ENCODE measurements at places on chromosomes 5 and 9.
A peak's percentile ranks its signal among the peaks of the same experiment; 100 is the strongest.

DNA sequence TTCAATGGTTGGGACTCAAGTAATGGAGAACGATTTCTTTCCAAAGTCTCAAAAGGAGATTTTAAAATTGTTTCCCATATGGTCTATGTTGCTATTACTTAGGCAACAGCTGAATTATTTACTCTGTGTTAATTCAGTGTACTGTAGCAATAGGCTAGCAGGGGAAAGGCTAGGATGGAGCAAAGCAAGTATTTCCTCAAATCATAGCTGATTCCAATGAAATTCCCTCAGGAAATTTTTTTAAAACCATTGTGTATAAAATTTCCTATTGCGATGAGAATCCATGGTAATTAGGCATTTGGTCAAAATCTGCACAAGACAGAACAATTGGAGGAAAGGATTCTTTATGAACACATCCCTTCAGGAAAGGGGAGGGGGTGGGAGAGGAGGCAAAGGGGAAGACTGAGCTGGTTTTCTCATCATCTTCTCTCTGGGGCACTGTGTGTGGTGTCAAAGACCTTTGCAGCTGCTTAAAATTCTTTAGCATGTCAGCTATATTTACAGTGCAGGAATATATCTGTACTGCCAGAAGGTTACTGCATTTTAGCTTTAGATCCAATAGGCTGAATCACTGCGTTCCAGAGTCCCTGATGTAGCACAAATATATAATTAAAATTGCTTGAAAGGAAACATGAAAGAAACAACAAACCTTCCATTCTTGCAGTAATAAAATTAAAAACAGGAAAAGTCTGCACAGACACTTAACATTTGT is 95.3 kb downstream of the ZNF608 start:
- peak; percentile 73 for DNase-seq

- DNase-seq: no peak
Observed at GRCh38 chr5:39014561-39014960, 59.6 kb downstream of the RICTOR start.

- no peak for DNase-seq
Observed at GRCh38 chr9:129895376-129896268, 60.4 kb downstream of the USP20 start.

DNA sequence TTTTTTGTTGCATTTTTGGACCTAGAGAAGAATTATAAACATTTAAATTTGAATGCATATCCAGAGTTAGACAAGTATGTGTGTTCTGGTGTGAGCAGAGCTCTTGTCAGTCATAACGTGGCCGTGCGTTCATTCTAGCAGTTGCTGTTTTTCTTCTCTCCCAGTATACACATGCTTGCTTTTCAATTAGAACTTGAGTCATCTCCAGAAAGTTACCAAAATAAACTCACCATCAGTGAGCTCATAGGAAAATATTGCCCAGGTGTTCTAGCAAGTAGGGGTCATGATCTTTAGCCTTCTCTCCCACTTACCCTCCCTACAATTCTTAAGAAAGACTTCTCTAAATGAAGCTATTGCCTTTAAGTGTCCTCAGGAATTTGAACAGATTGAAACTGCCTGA is 247.5 kb upstream of the TUT7 start:
- DNase-seq: no peak

DNA sequence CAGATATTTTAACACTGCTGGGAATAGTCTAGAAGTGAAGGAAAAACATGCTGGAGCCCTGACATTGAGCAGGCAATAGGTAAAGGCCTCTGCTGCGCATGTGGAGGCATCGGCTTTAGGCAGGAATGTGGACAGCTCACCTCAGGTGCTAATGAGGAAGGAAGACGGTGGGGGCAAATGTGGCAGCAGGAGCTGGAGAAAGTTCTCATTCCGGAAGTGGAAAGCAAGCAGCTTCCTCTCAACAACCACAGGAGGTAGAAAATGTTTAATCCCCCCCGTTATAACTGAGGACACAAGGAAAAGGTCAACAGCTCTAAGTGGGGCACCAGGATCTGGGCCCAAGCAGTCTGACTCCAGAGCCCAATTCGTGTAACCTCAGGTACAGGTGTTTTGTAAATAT is 7.6 kb upstream of the RPS14 start:
- no peak for DNase-seq

DNA sequence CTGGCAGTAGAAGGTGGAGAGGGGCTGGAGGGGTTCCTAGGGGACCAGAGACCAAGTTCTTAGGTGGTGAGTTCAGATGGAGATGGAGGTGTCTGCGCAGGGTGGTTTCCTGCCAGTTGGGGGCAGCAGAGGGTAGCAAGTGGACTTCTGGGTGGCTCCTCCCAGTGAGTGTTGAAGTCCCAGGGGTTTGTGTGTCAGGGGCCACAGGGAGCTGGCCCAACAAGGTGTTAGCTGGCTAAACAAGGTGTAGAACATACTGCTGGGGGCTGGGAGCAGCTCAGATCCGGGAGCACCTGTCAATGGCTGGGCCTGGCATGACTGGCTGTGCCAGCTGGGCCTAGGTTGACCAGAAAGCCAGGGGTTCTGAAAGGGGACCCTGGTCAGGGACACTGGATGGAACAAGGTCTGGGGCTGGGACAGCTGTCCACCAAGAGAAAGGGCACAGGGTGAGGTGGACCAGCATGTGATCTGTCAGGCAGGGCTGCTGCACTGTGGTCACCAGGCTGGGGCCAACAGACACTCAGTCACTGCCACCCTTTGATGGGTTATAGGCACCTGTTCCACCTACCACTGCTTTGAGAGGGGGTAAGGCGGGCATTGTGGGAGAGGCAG is 35.6 kb downstream of the DAB2IP start:
- peak; percentile 77 for DNase-seq

GRCh38 chr9:122125509-122126330 is 32.6 kb upstream of the TTLL11 start:
- no peak for DNase-seq

DNA sequence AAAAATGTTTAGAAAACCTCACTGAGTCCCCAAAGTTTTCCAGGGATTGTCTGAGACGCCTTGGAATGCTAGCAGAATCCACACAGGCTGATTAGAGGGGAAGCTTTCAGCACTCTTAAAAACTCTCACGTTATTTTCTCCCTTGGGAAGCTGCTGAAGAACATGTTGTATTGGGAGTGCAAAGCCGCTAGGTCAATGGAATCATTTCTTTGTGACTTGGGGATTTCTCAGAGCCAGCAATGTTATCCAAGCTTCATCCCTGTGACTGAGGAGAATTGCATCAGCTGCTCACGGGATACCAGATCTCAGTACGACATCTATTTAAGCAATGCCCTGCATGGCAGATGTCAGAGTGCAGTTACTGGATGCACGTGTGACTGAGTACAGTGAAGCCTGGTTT is 426.4 kb upstream of the MPDZ start:
- DNase-seq: peak; percentile 52

- no peak for DNase-seq
Observed at GRCh38 chr9:13291718-13292117, 12.2 kb upstream of the MPDZ start.

GRCh38 chr9:124805186-124805585 is 28.3 kb downstream of the OLFML2A start:
- no peak for DNase-seq

DNA sequence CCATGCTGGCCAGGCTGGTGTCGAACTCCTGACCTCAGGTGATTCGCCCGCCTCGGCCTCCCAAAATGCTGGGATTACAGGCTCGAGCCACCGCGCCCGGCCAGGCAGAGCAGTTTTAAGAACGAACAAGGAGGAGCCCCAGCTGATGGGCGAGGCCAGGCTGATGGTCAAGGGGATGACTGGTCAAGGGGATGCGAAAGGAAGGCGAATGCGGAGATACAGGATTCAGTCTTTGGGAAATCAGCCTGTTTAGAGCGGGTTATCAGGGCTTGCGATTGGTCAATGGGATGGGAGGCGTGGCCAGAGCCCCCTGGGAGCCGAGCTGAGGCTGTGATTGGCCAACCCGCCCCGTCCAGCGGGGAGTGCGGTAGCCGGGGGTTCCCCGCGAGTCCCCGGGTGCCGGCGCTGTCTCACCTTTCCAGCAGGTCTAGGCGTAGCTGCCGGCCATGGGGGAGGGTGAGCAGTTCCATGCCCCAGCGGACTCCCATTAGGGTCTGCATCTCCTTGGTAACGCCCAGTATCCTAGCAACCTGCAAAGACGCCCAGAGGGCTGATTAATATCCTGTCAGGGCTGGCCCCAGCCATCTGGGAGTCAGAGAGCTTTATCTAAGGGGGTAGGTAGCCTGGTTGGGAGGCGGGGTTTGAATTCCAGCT is 7.5 kb upstream of the TOR2A start:
- peak; percentile 56 for DNase-seq

- DNase-seq: no peak
Observed at GRCh38 chr9:32866273-32866672, 82.9 kb downstream of the TMEM215 start.

- no peak for DNase-seq
Observed at GRCh38 chr5:22391956-22392355, 461.2 kb downstream of the CDH12 start.

- no peak for DNase-seq
Observed at GRCh38 chr9:110440796-110441195, 103.1 kb upstream of the TXNDC8 start.

DNA sequence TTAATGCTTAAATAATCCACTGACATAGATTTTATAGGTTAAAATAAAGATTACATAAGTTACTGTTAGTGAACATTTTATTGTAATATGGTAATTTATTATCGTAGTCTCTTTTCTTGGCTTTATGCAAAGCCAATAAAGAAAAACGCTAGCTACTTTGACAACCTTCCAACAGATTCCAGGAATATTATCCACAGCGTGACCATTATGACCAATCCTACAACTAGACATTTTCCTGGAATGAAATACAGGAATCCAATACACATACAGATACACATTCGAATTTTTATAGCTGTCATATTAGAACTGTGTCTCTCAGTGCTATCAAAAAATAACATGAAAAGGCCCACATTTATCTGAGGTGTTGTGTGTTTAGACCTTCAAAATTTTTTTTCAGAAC is 13.1 kb downstream of the RPS23 start:
- no peak for DNase-seq

DNA sequence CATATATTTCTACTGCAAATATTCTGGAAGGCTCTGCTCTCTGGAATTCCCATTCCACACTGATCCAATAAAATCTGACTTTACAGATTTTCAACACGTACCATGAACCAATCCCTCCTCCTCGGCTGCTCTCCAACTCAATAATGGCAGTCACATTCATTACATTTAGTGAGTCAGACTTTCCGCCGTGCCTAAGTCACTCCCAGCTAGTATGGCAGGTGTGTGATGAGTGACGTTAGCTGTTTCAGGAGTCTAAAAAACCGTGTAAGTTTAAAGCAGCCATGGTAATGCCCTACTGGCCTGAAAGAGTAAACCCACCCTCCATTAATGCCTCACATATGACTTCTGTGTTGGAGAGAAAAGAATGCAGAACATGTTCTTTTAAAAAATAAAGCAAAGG is 3.3 kb downstream of the FBN2 start:
- peak; percentile 72 for DNase-seq

GRCh38 chr5:157165261-157165660 is 803 bp downstream of the GARIN3 start:
- no peak for DNase-seq

DNA sequence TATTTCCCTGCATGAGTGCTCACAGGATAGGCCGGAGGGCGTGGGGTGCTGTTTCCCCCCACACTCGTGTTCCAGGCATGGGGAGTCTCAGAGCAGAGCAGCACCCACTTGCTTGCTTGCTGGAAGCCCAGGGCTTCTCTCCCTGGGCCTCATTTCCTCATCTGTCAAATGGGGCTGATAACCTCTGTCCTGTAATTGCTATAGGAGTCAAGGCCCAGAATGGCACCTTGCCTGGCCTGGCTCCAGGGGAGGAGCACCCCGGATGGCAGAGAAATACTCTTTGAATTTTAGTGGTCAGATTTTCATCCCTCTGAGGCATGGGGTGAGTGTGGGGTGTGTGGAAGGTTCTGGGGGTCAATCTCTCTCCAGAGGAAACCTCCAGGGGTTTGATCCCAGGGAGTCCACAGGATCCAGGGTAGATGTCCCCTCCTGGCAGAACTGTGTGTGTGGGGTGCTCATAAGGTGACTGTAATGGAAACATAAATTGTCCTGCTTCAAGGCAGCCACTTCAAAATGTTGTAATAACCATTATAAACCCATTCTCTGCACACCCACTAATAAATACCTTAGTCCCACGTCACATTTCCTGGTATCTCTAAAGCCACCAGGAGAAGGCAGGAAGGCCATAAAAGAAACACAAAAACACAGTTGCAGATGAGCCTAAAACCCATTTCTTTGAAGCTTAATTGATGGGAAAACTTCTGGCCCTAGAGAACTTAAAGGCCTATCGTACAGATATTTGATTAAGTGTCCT is 272.2 kb downstream of the FSTL4 start:
- DNase-seq: no peak

- DNase-seq: no peak
Observed at GRCh38 chr9:2597483-2597882, 24.1 kb upstream of the VLDLR start.

- DNase-seq: no peak
Observed at GRCh38 chr5:85205430-85205829, 820.8 kb upstream of the EDIL3 start.

GRCh38 chr5:5341531-5342292 is 80.8 kb upstream of the ICE1 start:
- DNase-seq: no peak

DNA sequence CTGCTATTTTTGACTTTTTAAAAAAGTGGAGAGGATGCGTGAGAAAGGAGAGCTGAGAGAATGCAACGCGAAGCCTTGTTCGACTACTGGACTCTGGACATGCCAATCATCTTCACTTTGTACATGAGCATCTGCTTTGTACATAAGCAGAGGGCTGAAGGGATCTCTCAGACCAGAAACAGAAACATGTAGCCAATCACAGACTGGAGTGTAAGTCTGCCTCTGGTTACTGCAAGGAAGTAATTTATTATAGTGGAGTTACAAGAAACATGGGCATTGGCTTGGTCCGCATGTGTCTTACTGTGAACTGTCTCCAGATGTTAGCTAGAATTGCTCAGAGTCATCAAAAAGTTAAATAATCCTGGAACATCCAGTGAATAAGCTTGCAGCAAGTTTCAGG is 190.0 kb upstream of the GRAMD2B start:
- DNase-seq: no peak

GRCh38 chr5:176527246-176528222 is 9.7 kb downstream of the RNF44 start:
- no peak for DNase-seq

DNA sequence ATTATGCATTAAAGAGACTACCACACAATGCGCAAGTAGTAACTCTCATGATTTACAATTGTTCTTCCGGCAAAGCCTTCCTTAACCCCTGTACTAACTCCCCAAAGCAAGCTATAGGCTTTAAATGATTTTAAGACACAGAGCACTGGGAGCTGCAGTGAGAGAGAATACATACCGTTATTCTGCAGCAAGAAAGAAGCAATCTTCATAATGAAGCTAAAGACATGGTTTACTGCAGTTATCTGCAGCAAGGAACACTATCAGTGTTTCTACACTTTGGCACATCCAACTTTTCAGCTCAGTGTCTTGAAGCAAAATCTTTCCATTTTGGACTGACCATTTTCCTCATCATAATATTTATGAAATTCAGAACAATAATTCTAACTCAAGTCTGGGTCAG is 61.0 kb downstream of the ZFR start:
- no peak for DNase-seq

DNA sequence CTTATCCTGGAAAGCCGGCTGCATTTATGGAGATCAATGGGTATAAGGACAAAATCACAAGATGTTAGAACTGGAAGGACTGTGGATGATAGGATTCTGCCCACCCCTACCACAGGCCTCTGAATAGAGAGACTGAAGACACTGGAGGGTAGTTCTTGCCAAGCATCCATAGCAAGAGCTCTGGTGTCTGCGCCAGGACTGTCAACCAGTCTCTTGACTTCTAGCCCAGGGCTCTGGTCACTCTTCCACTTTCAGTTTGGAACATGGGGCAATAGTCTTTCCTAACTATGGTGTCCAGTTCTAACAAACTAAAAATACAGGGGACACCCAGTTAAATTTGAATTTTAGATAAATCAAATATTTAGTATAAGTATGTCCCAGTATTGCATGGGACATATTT is 23.4 kb downstream of the LARP1 start:
- DNase-seq: no peak
